ENCODE measurements at places on chromosomes 7 and 10.

DNA sequence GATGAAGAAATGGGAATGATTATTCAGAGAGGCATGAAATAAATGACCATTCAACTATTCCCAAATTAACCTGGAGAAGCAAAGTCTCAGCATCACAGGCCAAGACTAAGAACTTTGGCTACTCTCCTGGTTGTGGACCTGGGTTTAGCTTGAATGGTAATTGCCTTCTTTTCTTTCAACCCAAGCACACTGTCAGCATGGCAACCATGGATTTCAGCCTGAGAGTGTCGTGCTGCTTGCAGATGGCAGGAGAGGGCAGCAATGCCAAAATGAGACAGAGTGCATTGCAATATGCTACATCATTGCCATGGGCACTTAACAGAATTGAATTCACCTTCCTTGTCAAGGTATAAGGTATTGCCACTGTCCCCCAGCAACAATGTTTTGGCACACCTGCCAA lies 767.2 kb downstream of the REEP3 start:
- no peak for DNase-seq

DNA sequence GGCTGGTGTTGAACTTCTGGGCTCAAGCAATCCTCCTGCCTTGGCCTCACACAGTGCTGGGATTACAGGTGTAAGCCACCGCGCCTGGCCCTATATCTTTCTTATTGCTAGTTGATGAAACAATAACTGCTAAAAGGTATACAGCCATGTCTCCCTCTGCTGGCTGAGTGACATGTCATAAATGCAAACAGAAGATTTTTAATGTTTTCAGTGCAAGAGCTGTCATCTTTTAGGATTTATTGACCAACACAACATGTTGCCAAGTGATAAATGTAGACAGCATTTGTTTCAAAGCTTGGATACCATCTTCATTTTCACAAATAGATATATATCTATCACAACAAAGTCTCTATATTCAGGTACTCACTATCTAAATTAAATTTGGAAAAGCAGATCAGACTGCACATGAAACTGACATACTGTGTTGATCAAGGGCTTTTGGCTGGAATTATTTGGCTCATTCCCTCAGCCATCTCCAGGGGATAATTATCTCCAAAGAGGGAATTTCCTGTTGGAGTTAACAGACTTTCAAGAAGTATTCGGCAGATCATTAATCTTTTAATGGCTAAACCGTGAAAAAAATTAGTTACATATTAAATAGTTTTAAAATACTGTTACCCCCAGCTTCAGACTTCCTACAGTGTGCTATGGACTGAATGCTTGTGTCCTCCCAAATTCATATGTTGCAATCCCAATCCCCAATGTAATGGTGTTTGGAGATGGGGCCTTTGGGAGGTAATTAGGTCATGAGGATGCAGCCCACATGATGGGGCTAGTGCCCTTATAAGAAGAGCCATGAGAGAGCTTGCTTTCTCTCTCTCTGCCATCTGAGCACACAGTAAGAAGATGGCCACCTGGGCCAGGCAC lies 41.3 kb upstream of the SRPK2 start:
- DNase-seq, result peak; percentile 61

DNA sequence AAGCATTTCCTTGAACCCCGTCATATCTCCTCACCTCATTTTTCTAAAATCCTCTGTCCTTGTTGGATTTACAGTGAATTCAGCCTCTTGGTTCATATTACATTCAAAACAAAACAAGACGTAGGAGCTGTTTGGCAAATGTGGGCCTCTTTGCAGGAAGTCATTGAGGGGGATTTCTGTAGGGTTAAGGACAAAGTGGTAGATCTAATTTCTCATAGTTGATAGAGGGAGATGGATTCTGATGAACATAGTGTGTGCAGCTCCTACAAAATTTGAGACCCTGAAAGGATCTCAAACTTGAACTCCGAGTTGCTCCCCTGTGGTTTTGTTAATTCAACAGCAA lies 682 bp downstream of the TBXAS1 start:
- no peak for DNase-seq

DNA sequence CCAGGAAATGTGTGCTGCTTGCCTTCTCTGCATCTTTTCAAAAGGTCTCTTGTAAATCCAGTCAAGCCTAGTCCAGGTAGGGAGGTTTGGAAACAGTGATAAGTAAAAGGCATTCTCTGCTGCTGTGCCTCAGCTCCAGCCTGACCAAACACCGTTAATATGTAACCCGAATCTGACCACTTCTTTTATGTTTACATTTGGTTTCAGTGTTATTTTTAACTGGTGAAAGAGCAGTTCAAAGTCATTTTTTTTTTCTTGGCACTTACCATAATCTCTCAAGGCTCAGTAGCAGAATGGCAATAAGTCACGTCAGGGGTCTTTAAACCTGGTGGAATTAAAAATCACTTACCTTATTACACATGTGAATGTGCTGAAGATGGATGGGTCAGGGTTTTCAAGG lies 216.8 kb downstream of the PTEN start:
- DNase-seq, result no peak

DNA sequence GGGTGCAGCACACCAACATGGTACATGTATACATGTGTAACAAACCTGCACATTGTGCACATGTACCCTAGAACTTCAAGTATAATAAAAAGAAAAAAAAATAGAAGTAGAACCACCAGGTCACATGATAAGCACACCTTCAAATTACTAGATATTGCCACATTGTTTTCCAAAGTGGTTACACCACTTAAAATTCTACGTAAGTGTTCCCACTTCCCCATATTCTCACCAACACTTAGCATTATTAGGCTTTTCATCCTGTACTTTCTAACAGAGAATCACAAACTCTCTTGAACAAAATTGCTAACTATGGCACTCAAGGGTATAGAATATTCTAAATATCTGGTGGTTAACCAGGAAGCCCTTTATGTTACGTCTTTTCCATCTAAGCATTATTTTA lies 22.6 kb downstream of the SH3PXD2A start:
- no peak for DNase-seq

- no peak for DNase-seq
These were observed 121.8 kb downstream of the INHBA start for GRCh38 chr7:41581041-41581440.

DNA sequence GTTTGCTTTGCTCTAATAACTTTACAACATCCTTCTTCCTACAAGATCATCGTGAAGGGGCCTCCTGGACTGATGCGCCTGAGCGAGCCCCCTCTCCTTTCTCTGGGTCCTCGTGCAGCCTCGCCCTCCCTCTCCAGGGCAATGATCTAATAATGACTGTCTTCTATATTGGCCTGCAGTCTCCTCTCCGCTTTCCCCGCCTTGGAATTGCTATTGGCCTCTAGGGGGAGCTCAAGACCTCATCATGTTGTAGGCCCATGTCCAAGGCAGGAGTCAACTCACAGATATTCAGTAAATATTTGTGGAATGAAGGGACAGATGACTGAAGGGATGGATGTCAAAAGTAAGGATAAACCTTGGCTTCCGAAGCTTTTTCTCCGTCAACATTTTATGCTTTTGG lies 1180.3 kb downstream of the TYW1 start:
- DNase-seq, result peak; percentile 40

GRCh38 chr7:66205741-66206090 lies 582 bp downstream of the TPST1 start:
- DNase-seq, result no peak

Measured in NCI-H446 (cell line).